ENCODE measurements at places on chromosomes 6 and 20.

GRCh38 chr20:47220161-47220582, 136.3 kb downstream of the ZMYND8 start:
- peak; percentile 10 for DNase-seq

DNA sequence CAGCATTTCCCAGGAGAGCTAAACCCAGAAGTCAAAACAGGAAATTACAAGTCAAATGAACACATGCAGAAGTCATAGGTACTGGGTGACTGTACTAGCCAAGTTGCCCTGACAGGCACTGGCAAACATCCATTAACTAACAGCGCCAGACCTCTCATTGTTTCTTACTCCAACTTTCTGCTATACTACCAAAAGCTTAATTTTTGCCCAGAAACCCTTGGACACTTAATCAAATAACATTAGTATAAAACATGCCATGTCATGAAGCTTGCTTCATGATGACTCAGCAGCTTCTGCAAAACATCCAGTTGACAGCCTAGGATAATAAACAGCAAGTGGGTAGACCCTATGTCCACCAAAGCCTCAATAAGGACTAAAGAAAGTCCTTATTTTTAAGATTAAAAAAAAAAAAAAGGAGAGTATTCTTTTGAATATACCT, 3.5 kb downstream of the NUP153 start:
- peak; percentile 94 for DNase-seq

DNA sequence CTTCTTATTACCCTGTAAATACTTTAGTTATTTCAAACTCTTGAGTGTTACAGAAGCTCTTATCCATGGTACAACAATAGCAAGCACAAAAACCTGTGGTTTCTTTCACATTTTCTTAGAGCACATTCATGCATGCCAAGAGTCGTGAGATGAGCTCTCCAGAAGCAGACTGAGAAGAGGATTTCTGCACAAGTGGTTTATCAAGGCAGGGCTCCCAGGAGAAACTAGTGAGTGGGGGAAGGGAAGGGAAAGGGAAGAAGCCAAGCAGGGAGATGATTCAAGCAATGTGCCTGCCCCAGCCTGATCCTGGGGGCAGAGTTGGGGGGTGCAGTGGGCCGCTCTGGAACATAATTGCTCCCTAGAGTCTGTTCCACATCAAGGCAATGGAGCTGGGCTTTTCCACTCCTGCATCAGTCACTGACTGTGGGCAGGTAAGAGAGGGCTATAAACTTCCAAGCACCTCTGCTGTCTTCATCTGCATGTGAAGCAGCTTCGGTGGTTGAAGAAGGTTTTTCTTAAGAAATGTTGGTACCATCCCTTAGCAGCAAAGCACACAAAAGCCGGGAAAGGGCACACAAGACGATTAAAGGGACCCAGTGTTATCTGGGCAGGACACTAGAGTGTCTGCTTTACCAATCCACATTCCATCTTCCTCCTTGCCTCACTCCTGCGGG, 152.1 kb downstream of the PLCB4 start:
- peak; percentile 94 for DNase-seq

DNA sequence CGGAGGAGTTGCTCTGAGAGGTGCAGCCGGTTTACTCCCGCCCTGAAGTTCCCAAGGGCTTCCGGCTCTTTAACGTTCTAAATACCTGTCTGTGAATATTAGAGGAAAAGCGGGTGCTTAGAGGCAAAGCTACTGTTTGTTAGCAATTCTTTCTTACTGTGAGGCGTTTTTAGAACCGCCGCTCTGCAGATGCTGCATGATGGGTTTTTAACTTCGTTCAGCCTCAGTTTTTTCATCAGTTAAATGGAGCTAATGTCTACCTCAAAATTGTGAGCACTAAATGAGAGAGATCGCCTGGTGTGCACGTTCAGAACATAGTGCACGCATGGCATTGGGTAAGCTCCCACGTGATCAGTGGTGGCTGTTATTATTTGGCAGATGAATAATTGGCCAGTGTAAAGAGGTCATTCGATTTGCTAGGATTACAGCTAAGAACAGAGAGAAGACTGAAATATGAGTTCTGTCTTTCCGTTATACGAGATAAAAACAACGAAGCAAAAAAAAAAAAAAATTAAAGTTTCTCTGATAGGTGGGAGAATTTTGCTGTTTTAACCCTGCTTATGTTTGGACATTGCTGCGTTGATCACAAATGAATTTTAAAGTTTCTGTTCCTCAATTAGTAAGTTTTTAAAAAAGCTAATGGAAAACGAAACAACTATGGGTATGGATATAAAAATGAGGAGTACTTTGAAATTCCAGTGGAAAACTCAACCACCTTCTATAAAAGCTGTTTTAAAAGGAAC, 660 bp upstream of the TFB1M start:
- peak; percentile 83 for DNase-seq

DNA sequence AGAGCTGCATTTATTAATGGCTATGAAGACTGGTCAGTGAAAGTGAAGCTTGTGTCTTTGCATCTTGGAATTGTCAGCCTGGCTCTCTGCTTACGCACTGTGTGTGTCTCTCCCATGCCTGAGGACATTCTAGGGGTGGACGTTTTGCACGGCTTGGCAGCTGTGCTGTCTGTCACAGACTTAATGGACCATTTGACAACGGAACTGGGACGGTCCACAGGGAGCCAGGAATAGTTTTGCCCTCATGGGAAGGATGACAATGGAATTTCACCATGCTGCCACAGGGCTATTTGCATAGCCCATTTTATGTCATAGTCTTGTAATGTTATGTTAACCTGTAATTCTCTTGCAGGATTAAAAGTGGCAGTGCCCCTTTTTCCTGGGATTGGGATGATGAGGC, 44.7 kb downstream of the OR2B6 start:
- DNase-seq, result no peak

DNA sequence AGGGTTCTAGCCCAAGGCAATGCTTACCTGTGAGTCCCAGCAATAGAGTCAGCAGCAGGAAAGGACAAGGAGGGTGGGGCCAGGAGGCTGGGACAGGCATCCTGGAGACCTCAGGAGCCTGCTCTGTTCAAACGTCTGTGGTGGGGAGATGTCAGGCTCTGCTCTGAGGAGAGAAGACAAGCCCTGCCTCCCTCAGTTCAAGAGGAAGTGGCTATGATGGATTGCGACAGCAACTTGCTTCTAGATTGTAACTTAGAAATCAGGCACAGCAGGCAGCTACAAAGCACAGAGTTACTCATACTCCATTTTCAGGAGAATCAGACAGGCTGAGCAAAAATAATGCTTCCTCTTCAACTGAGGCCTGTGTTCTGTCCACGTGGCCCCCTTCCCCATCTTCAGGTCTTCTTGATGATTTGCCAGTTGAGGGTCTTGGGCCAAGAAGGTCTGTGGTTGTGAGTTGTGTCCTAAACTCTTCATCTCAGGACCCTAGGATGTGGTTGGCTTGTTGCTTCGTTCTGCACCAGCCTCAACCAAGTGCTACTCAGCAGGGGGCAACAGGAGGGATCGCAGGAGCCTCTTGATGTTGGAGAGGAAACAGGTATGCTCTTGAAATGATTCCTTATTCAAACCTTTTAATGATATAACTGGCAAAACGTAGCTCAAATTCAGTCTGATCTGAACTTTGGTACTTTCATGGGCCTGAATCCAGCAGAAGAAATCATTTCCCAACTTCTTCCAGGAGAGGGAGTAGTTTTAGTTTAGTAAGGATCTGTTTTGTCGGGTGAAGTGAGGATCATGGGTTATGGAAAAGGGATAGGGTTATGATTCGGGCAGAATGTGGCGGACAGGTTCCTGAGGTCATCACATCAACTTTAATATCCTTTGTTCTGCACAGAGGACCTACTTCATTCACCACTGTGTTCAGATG, 31.0 kb downstream of the SIRPB1 start:
- DNase-seq, result peak; percentile 29

GRCh38 chr6:40340196-40340595, 247.0 kb downstream of the LRFN2 start:
- DNase-seq, result no peak

DNA sequence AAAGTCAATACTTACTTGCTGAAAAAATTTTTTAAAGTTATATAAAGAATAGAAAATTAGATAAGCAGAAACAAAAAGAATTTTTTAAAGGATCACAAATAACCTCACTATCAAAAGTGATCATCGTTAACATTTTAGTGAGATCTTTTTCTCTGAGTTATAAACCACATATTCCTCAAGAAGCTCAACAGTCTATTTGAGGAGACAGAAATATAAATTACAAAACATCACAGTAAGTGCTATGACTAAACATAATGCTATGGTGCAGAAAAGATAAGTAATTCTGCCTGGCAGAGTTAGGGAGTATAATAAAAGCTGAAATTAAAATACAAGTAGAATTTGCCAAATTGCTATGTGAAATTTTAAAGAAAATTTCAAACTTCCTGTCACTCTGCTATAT, 226.7 kb downstream of the LMBRD1 start:
- DNase-seq, result peak; percentile 3

DNA sequence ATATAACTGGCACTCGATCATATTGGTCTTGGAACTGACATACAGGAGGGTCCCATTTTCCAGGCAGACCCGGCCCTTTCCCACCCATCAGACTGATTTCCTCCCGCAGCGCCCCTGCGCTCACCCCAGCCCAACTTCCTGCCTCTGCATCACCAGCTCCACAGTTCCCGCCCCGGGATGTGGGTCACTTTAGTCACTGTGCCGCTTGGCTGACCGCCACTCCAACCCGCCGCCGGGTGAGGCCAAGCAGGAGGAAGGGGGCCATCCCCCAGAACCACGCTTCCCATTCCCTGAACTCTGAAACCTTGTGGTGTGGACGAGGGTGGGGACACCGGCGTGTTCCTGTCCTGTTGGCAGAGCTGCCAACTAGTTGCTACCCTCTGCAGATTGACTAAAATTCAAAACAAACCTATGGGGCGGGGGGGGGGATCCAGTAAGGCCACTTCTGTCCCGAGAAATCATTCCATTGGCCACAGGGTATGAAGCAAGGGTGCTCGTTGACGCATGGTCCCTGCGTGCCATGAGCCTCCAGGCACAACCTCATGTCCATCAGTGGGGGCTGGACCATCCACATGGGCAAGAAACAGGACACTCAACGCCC, 12.3 kb downstream of the TGM2 start:
- DNase-seq, result no peak

DNA sequence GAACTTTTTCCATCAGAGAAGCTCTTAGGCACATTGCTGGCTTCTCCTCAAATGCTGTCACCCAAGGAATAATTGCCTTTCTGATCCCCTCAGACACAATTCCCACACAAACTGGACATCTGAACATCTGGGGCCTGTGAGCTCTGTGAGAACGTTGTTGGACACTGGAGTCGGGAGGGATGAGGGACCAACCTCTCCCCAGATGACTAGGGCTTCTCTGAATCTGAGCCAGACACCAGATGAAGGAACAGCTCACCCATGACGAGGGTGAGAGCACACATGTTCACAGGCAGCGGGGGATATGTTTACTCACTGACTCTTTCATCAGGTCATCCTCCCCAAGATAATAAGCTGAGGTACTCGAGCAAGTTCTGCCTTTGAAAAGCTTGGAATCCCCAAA, 283.9 kb upstream of the SUPT3H start:
- DNase-seq, result peak; percentile 87

- no peak for DNase-seq
Measured at GRCh38 chr20:49432550-49432949, 49.9 kb downstream of the KCNB1 start.

- peak; percentile 74 for DNase-seq
Measured at GRCh38 chr6:155128977-155129376, 133.9 kb downstream of the TIAM2 start.

DNA sequence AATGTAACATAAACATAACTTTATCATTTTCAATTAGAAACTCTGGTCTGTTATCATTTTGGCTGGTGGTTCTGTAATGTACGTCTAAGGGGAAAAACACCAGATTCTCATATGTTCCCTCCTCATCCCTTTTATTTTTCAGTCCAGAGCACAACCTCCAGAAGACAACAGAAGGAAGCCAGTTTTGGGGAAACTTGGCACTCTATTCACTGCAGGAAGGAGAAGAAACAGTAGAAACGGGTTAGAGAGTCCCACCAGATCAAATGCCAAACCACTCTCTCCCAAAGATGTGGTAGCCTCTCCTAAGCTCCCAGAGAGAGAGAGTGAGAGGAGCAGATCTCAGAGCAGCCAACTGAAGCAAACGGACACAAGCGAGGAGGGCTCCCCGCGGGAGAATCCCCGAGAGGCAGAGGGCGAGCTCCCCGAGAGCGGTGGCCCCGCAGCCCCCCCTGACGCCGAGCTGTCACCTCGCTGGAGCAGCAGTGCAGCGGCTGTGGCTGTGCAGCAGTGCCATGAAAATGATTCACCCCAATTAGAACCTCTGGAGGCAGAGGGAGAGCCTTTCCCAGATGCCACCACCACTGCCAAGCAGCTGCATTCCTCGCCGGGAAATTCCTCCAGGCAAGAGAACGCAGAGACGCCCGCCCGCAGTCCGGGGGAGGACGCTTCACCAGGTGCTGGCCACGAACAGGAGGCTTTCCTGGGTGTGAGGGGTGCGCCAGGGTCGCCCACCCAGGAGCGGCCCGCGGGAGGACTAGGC, 117.8 kb downstream of the RTN4IP1 start:
- peak; percentile 72 for DNase-seq

DNA sequence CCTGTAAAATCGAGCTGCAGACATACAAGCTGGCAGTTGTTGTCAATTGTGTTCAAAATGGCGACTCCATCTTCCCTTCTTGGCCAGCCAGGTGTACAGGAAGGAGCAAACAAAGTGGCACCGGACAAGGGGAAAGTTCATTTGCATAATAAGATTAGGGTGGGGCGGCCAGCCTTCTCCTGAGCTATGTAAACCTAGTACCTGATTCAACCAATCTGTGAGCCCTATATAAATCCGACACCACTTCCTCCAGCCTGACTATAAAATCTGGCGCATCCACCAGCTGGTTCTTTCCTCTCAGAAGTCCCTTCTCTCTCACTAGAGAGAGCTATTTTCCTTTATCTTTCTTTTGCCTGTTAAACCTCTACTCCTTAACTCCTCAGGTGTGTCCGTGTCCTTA, 8.1 kb upstream of the HBS1L start:
- no peak for DNase-seq

DNA sequence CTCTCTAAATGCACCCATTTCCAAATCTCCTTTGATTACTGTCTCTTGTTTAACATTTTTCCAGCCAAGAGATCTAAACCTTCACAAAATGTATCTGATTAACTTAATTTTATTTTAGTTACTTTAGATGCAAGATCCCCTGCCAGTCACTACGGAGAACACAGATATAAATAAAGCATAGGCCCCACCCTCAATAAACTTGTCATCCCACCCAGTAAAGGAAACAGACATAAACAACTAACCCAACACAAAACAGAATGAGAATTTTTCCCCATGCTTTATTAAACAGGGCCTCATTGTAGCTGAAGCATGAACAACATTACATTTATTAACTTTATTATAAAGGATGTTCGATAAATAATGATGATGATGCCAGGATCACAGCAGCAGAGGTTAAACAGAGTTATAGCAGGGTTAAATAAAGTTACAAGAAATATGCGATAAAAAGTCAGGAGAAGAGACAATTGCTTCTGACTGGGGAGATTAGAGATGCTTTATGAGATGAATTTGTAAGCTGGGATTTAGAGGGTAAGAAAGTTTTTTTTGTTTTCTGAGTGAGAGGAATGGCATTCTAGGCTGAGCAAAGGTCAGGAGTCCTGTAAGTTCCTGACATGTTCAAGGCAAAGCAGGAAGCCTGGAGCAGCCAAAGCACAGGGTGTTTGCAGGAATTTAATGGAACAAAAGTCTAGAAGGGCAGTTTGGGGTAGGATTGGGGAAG, 41.1 kb downstream of the TFAP2A start:
- peak; percentile 25 for DNase-seq

- DNase-seq, result no peak
Measured at GRCh38 chr6:149055195-149055899, 262.2 kb upstream of the TAB2 start.

All from AG10803 (cell line).